ENCODE measurements at places on chromosomes 7 and 10. TPM values are rescaled to one million over a fixed set of nuclear protein-coding genes. Genes with fewer than 3 reads are reported as not detected.

- peak overlapping the region; percentile 15 for H3K27ac ChIP-seq
- H3K4me3 ChIP-seq, result no peak overlapping the region
- DNase-seq, result no peak
- H3K36me3 ChIP-seq, result peaks cover 60% of the 10 kb centered on the region
- no peaks in the 10 kb centered on the region for H3K27me3 ChIP-seq
- peaks cover 20% of the 10 kb centered on the region for H3K4me1 ChIP-seq
These were observed 159.2 kb downstream of the RGS10 start for GRCh38 chr10:119383174-119383856.

GRCh38 chr7:159001811-159002210, 142.9 kb downstream of the VIPR2 start:
- no peak overlapping the region for H3K4me3 ChIP-seq
- no peak overlapping the region for H3K27ac ChIP-seq
- peaks cover 17% of the 10 kb centered on the region for H3K4me1 ChIP-seq
- H3K27me3 ChIP-seq, result peaks cover 2% of the 10 kb centered on the region
- DNase-seq, result no peak

The STEAP1 gene
- 1.1 TPM for total RNA-seq

The MLXIPL gene
- total RNA-seq, result not detected

- H3K4me3 ChIP-seq, result no peak overlapping the region
- H3K4me1 ChIP-seq, result peaks cover 5% of the 10 kb centered on the region
- DNase-seq, result no peak
- H3K36me3 ChIP-seq, result no peaks in the 10 kb centered on the region
These were observed 76.1 kb upstream of the KCNMA1 start for GRCh38 chr10:77713521-77714280.

DNA sequence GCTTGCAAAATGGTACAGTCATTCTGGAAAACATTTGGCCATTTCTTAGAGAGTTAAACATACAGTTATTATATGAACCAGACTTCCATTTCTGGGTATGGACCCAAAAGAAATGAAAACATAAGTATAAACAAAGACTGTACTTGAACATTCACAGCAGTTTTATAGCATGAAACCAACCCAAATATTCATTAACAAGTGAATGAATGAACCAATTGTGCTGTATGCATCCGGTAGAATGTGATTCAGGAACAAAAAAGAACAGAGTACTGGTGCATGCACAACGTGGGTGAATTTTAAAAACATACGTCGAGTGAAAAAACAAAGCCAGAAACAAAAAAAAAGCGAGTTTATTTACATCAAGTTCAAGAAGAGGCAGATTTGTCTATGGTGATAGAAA, 1085.8 kb upstream of the AUTS2 start:
- no peak for DNase-seq
- no peaks in the 10 kb centered on the region for H3K36me3 ChIP-seq
- H3K4me3 ChIP-seq, result no peak overlapping the region
- no peak overlapping the region for H3K27ac ChIP-seq

- H3K4me1 ChIP-seq, result no peaks in the 10 kb centered on the region
- no peak for DNase-seq
- peaks cover 34% of the 10 kb centered on the region for H3K27me3 ChIP-seq
- no peaks in the 10 kb centered on the region for H3K36me3 ChIP-seq
These were observed 54.5 kb upstream of the SLF2 start for GRCh38 chr10:100858261-100858660.

The TFPI2 gene
- total RNA-seq, result not detected

The LRMDA gene
- total RNA-seq, result not detected

DNA sequence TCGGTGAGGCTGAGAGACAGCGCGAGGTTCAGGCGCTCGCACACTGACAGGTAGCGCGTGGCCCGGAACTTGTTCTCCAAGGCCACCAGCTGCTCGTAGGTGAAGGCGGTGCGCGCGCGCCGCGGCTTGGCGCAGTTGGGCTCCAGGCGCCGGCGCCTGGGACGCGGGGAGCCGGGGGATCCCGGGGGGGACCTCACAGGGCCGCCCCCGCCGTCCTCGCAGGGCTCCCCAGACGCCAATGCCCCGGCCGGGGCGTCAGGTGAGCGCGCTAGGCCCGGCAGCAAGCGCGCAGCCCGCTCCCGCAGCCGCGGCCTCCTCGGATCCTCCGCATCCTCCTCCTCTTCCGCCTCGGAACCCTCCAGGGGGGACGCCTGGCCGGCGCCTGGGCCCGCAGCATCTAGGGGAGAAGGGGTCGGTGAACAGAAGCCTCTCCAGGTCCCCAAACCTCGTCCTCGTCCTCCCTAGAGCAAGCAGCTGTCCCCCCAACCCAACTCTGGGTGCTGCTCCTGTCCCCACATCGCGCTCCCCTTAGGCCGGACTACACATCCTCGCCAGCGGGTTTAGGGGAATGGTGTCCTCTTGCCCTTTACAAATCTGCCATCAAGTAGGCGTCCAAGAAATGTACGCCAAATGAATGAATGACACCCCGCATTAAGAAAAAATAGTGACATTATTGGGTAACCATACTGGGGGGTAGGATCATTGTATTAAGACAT, 1.9 kb downstream of the NKX1-2 start:
- peaks cover 10% of the 10 kb centered on the region for H3K4me1 ChIP-seq
- peak overlapping the region; percentile 39 for H3K4me3 ChIP-seq
- peaks cover 69% of the 10 kb centered on the region for H3K27me3 ChIP-seq
- no peak for DNase-seq
- H3K27ac ChIP-seq, result no peak overlapping the region
- no peaks in the 10 kb centered on the region for H3K36me3 ChIP-seq

The CPXM2 gene
- not detected for total RNA-seq

The LRRC27 gene
- 2.3 TPM for total RNA-seq

GRCh38 chr7:150945171-150945852, 32.8 kb downstream of the KCNH2 start:
- no peak overlapping the region for H3K27ac ChIP-seq
- DNase-seq, result no peak
- no peaks in the 10 kb centered on the region for H3K36me3 ChIP-seq
- peaks cover 2% of the 10 kb centered on the region for H3K4me1 ChIP-seq

DNA sequence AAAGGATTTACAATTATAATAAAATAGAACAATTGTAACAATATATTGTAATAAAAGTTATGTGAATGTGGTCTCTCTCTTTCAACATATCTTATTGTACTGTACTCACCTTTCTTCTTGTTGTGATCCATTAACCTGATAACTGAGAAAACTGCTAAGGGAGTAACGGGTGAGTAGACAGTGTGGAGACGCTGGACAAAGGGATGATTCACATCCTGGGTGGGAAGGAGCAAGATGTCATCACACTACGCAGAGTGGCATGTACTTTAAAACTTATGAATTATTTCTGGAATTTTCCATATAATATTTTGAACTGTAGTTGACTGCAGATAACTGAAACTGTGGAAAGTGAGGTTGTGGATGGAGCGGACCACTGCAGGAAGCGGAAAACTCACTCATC, 91.2 kb upstream of the PLPP4 start:
- no peaks in the 10 kb centered on the region for H3K4me1 ChIP-seq
- no peak overlapping the region for H3K4me3 ChIP-seq
- no peaks in the 10 kb centered on the region for H3K27me3 ChIP-seq
- no peaks in the 10 kb centered on the region for H3K36me3 ChIP-seq

GRCh38 chr7:151925446-151926335, 30.6 kb upstream of the GALNTL5 start:
- peaks cover 1% of the 10 kb centered on the region for H3K27me3 ChIP-seq
- no peaks in the 10 kb centered on the region for H3K36me3 ChIP-seq
- peaks cover 7% of the 10 kb centered on the region for H3K4me1 ChIP-seq
- no peak overlapping the region for H3K4me3 ChIP-seq
- no peak overlapping the region for H3K27ac ChIP-seq
- DNase-seq, result no peak

- no peak for DNase-seq
- peaks cover 2% of the 10 kb centered on the region for H3K4me1 ChIP-seq
- no peaks in the 10 kb centered on the region for H3K36me3 ChIP-seq
- H3K4me3 ChIP-seq, result no peak overlapping the region
- peaks cover 49% of the 10 kb centered on the region for H3K27me3 ChIP-seq
These were observed 5.1 kb downstream of the FZD8 start for GRCh38 chr10:35636956-35637355.

- H3K27ac ChIP-seq, result peak overlapping the region; percentile 11
- peaks cover 51% of the 10 kb centered on the region for H3K4me1 ChIP-seq
- DNase-seq, result peak; percentile 78
- peaks cover 3% of the 10 kb centered on the region for H3K27me3 ChIP-seq
- H3K4me3 ChIP-seq, result peak overlapping the region; percentile 10
These were observed 9.3 kb downstream of the KCNIP2 start for GRCh38 chr10:101834341-101834740.

DNA sequence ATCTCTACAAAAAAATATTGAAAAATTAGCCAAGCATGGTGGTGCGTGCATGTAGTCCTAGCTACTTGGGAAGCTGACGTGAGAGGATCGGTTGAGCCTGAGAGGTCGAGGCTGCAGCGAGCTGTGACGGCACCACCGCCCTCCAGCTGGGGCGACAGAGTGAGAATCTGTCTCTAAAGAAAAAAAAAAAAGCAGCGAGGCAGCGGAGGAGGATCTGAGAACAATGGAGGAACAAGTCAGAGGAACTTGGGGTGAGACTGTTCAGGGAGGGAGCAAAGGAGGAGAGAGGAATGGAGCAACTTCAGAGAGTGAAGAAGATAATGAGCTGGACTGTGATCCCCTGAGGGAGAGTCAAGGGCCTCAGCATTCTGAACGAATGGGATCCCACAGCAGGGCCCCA, 85.4 kb downstream of the MKX start:
- no peaks in the 10 kb centered on the region for H3K36me3 ChIP-seq
- peaks cover 29% of the 10 kb centered on the region for H3K27me3 ChIP-seq
- DNase-seq, result peak; percentile 23
- no peaks in the 10 kb centered on the region for H3K4me1 ChIP-seq

GRCh38 chr10:101629837-101630632, 41.9 kb downstream of the DPCD start:
- H3K4me1 ChIP-seq, result no peaks in the 10 kb centered on the region
- H3K4me3 ChIP-seq, result no peak overlapping the region
- no peak for DNase-seq
- H3K36me3 ChIP-seq, result peaks cover 3% of the 10 kb centered on the region

The CYP3A4 gene
- total RNA-seq, result not detected

The TRIM73 gene
- total RNA-seq, result 3.8 TPM

- H3K4me3 ChIP-seq, result no peak overlapping the region
- H3K27ac ChIP-seq, result no peak overlapping the region
- H3K36me3 ChIP-seq, result no peaks in the 10 kb centered on the region
- H3K27me3 ChIP-seq, result no peaks in the 10 kb centered on the region
- no peak for DNase-seq
- H3K4me1 ChIP-seq, result no peaks in the 10 kb centered on the region
These were observed 49.4 kb upstream of the DPYSL4 start for GRCh38 chr10:132137111-132138072.

DNA sequence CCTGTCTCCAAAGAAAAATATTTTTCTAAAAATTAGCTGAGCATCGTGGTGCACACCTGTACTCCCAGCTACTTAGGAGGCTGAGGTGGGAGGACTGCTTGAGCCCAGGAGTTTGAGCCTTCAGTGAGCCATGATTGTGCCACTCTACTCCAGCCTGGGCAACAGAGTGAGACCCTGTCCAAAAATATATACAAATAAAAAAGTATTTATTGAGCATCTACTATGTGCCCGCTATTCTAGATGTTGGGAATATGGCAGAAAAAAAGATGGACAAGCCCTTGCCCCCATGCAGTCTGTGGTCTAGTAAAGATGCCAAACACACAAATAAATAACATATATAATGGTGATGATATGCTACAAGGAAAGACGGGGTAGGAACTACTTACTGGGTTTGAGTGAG, 4.3 kb upstream of the STX1A start:
- H3K27ac ChIP-seq, result no peak overlapping the region
- H3K36me3 ChIP-seq, result no peaks in the 10 kb centered on the region
- DNase-seq, result no peak
- peaks cover 29% of the 10 kb centered on the region for H3K27me3 ChIP-seq
